ENCODE measurements at places on chromosomes 6 and 20.

- no peak for DNase-seq
Measured at GRCh38 chr6:1382331-1382882, 7.0 kb upstream of the FOXF2 start.

DNA sequence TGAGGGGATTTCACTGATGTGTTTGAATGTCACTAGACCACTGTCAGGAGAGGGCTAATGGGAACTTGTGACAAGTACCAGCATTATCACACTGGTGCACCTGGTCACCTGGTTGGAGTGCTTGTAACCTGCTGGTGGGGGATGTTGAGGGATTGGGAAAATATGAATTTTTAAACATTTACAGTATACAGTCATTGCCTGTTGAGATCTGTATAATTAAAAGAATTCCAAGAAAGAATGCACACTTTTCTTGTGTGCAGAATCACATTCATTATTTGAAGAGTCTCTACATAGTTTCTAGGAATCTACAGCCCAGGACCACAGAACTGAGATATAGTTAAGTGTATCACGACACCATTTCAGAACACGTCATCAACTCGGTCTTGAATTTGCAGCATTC, 118.4 kb downstream of the AIG1 start:
- no peak for DNase-seq

- DNase-seq, result no peak
Measured at GRCh38 chr20:46701556-46701955, 7.9 kb upstream of the SLC2A10 start.

- no peak for DNase-seq
Measured at GRCh38 chr20:23003077-23003635, 32.0 kb upstream of the SSTR4 start.

DNA sequence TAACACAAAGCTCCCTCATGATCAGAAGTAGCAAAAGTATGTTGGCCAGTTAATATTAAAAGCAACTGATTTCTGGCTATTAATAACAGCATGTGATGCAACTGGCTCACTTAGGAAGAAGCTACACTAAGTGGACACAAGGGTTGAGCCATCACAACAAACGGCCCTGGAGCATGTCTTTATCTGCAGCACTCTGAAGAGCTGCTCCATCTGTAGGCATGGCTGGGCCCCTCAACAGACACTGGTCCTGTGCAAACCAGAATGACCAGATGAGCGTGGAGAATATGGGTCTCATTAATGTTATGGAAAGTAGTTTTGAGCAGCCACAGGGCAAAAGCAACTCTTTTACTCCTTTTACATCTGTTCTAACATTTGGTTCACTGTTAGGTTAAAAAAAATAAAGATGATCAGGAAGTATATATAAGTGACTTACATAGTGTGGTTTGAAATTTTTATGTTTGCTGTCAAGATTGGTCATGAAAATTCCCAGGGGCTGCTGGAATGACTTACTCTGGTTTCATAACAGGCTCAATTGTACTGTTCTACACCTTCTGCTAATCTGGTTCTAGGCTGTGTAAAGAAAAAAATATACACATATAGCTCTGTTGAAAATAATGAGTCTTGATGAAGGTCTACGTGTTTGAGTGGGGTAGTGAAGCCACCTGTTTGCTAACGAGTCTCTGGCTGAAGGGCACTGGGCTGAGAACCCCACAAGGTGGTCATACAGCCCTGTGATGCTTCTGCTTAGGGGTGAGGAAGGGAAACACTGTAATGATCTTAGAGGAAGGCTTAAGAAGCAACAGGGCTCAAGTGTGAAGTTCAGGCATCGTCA, 58.1 kb downstream of the INSM1 start:
- DNase-seq, result no peak

GRCh38 chr6:7974938-7975763, 64.6 kb upstream of the TXNDC5 start:
- no peak for DNase-seq

DNA sequence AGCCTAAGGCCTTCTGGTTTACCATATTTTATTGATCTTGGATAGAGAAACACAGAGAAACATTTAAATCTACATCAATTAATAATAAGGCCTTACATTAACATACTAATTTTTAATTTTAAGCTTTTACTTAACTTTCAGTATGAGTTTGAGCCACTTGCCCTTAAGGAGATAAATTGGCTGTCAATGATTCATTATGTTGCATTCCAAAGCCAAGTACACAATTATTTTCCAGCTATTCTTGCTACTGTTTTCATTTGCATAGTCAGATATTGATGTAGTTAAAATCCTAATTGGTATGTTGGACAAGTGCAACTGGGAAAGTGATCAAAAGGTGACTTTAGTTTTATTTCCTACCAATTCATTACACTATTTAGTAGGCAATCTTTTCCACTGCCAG, 58.2 kb downstream of the MOCS1 start:
- no peak for DNase-seq

DNA sequence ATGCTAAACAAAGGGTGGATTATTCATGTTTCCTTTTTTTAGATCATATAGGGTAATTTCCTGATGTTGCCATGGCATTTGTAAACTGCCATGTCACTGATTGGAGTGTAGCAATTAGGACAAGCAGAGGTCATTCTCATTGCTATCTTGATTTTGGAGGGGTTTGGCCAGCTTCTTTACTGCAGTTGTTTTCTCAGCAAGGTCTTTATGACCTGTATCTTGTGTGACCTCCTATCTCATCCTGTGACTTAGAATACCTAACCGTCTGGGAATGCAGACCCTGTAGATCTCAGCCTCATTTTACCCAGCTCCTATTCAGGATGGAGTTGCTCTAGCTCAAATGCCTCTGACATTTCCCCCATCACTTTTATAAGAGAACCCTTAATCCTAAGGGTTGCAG, 53.6 kb downstream of the CDS2 start:
- DNase-seq, result no peak

DNA sequence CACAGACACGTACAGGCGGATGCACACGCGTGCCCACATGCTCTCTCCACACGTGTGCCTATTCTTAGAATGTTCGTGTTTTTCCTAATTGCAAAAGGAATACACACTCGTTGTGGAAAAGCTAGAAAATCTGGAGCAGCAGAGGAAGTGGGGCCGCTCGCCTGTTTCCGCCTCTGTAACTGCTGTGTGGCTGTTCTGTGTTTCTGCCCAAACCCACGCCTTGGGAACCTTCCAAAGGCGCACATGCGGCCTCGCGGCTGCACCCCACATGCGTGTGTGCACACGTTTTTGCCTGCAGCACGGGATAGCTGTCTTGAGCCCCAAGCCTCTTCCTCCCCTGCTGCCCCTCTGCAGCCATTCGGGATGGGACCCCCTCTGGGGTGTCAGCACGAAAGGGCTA, 12.2 kb downstream of the SLC17A9 start:
- DNase-seq, result no peak

DNA sequence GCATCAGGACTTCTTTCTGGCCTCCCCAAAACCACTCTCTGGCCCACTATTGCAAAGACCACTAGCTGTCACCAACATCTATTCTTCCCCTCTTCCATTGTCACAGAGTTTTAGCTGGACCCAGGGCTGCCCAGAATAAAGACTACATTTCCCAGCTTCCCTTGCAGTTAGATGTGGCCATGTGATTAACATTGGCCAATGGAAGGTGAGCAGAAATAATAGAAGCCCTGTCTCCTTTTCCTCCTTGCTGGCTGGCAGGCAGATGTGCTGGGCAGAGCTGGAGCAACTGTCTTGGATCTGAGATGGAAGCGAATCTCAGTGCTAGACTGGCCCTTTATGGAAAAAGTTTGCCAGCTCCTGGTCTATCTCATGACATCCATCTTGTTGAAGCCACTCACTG, 97.0 kb downstream of the KCNB1 start:
- DNase-seq, result no peak

- no peak for DNase-seq
Measured at GRCh38 chr6:10537726-10538125, 16.6 kb downstream of the GCNT2 start.

- no peak for DNase-seq
Measured at GRCh38 chr6:21235162-21235561, 358.4 kb upstream of the SOX4 start.

- DNase-seq, result no peak
Measured at GRCh38 chr6:64580346-64580745, 944.7 kb downstream of the PHF3 start.

DNA sequence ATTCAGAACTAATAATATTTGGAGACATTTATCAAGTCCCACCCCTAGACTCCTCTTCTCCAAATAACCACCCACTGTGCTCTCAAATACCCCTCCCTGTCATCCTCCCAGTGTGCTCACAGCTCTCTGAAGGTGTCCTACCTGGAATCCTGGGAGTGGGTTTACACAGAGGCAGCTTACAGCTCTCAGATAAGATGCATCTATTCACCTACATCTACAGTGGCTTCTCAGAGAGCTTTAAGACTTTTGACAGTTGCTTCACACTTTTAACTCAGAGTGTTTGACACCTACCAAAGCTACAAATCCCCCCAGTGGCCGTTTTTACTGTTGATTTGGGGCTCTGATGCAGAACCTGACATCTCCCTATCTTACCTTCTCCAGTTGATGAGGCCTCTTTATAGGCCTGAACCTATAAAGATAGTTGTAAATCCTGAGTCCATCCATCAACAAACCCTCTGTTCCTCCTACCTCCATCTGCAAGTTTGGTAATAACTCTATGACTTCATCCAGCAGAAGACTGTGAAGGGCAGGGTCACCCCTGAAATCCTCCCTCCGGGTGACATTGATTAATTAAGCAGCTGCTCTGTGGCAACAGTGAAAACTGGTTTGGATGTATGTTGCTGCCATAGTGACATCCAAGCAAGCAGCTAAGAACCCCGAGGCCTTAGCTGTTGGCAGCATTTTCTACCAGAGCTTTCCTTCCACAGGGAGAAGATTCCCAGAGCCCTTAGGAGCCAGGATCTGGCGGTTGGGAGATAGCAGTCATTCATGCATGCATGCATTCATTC, 226.1 kb upstream of the RREB1 start:
- no peak for DNase-seq

Measured in stimulated activated CD8-positive, alpha-beta memory T cell treated with anti-CD3 and anti-CD28 coated beads, Interleukin-7, amount 100 ng/mL, for 48 hours (primary cell).